ENCODE measurements at places on chromosomes 2 and 18.

GRCh38 chr2:191835539-191836350 is 11.1 kb downstream of the CAVIN2 start:
- DNase-seq: no peak

GRCh38 chr2:153819501-153819900 is 52.2 kb upstream of the GALNT13 start:
- peak; percentile 1 for DNase-seq

GRCh38 chr2:103364177-103364576 is 602.3 kb downstream of the TMEM182 start:
- DNase-seq: no peak

DNA sequence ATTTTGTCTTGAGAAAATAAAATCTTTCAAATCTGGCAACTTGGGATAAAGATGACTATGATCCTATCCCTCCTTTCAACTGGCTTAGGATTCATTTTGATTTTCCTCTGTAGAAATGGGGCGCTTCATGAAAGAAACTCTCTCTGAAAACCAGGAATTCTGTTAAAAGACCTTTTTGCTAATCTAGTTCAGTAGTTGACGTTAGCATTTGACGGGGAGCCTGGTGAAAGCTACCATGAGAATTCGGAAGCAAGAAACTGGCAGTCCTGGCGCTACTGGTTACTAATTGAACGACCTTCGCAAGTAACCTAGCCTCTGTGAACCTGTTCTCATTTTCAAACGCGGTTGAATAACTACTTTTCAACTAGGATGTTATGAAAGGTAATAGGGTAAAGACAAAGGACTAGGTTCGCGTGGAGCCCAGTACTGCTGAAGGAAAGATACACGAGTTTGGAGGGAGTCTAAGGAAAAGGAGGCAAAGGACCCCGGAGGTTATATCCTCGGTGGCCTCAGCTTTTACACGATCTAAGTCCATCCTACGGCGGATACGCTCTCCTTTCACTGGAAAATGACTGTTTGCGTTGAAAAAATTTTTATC is 604 bp upstream of the STK11IP start:
- no peak for DNase-seq

DNA sequence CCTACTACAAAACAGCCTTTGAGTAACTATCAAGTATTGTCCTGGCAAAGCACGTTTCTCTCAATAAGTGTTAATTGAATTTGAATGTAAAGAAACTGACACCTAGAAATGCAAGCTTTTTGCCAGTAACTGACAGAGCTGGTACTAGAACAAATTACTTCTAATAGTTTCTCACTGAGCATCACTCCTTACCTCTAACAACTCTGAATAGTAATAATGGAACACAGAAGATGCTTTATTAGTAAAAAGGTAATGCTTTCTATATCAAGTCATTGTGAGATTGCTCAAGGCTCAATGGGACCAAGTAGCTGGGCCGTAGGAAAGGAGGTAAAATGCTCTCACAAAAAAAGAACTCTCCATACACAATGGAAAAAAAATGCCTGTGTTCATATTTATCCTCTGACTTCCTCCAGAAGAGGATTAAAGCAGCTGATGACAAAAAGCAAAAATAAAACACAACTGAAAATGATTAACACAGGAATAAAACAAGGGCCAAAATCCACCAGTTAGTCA is 11.8 kb downstream of the RASGRP3 start:
- no peak for DNase-seq
